Renal cortical epithelial cell (primary cell): ENCODE measurements at places on chromosomes 7 and 10. TPM values are rescaled to one million over a fixed set of nuclear protein-coding genes. Genes with fewer than 3 reads are reported as not detected.

The VAX1 gene
- not detected in 2 replicates for total RNA-seq

The RNF32 gene
- total RNA-seq: 1.3 and 2.6 TPM in 2 replicates

The FAM25G gene
- not detected in 2 replicates for total RNA-seq

The HTRA1 gene
- total RNA-seq: 11.5 and 27.9 TPM in 2 replicates

The RBP3 gene
- total RNA-seq: not detected in 2 replicates

The AKR1C4 gene
- not detected in 2 replicates for total RNA-seq
